Posterior cingulate gyrus (tissue), 11 donors: ENCODE measurements at places on chromosomes 7 and 10.

DNA sequence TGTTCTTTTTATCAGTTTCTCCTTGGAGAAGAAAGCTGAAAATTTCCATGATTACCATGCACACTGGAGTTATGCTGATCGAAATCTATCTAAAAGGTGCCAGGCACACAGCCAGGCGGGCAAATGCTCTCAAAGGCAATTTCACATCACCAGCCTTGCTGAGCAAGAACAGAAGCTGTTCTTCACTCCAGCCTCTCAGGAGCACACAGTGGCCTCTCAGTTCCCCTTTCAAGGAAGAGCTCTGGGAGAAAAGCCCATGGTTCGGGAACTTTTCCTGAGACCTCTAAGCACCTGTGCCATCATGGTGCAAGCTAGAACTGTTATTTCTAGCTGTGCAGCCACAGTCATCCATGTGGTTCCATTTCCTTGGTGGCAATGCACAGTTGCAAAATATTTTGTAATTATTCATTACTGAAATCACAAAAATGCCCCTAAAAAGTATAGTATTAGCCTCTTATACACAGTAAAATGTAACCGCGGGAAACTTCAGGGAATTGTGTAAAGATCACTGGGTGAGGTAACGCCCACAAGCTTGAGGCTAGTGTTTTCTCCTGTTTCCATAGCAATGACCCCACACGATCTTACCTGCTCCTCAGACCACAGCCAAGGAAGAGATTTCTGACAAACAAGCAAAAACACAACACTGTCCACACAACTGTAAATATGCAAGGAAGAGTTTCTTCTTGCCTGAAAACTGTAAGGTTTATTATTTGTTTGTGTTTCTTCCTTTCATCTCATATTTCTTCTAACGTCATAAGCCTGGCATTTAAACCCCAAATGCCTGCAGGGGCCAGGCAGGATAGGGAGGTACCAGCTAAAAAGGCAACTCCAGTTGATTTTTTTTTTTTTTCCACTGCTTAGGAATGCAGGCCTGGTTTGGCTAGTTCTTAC lies 121.2 kb downstream of the FAM107B start:
- no peak for DNase-seq

DNA sequence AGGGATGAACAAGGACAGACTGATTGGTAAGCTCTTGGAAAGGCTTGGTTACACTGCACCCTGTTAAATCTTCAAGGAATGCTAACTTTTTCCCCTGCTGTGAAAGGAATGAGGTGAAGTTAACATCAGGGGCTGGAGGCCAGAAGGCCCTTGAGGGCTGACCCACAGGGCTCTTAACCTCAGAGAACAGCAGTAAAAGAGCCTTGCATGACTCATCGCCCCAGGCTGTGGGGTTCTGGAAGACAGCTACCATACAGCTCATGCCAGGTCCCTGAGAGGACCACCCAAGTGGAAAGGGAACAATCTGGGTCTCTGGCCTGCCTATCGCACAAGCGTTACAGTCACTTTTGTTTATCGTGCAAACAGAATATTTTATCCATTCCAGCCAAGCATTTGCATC lies 54.4 kb downstream of the CYP2C9 start:
- DNase-seq: no peak

GRCh38 chr7:69684369-69685292 lies 86.4 kb downstream of the AUTS2 start:
- no peak for DNase-seq

DNA sequence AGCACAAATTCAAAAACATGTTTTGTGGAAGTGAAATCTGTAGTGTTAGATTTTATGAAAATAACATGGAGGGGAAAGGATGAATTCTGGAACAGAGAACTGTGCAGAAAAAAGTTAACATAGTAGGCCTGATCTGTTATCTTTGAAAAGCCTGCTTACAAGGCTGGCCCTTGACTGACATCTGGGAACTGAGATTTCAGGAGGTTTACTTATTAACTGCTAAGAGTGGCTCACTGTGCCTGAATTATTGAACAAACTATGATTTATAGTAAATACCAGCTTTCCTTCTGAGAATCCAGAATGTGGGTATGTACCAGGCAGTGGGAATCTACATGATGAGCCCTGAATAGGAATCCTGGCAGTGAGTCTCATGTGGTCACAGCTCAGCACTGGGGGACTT lies 30.5 kb downstream of the NSUN6 start:
- no peak for DNase-seq

DNA sequence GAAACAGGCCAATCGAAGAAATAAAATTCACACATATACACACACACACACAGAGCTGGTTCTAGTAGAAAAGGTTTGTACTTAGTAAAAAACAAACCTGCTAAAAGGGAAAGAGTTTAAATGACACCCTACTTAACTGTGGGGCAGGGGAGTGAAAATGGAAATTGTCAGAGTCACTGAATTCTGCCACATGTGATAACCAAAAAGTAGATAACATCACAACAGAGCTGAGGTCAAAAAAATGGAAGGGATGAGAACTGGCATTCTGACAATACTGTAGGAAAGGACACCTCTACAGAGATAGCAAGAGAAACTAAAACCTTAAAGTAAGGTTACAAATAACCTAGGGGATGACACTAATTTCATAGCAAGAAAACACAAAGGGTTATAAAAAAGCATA lies 74.6 kb downstream of the CACUL1 start:
- DNase-seq: no peak

DNA sequence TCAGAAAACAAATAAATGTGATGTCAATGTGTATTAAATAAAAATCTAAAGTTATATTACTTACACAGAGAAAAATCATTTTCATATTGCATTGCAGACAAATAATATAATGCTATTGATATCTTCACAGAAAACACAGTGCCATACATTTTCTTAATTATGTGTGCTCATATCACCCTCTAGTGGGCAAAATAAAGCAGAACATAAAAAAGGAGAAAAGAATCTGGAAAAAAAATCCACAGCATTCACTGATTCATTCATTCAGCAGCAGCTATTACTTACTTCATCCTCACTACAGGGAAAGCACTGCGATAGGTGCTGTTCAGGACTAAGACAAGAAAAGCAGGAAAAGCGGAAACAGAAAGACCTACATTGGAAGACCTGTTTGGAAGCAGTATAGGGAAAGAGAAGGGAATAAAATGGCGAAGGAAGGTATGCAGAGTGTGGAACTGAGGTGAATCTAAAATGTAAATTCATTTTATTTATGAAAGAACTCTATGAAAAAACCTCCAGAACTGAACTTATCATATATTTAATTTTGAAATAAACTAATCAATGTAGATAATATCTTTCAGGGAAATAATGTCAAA lies 73.2 kb downstream of the POT1 start:
- no peak for DNase-seq

GRCh38 chr10:86678999-86679792 lies 10.9 kb downstream of the LDB3 start:
- DNase-seq: no peak

DNA sequence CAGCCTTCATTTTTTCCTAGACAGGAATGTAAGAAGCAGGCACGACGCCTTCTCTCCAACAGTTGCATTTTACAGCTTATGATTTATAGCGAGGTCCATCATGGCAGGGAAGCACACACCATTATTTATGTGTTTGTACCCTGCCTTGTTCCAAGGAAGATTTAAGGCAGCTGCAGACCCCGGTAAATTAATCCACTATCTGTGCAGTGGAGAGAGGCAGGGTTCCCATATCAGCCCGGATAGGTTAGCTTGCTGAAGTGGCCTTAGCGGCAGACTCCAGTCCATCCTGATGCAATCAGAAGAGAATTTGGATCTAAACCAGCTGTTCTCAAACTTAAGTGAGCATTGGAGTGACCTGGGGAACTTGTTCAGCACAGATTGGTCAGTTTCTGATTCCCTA lies 359.4 kb downstream of the GALNT17 start:
- DNase-seq: no peak

GRCh38 chr10:120598386-120598785 lies 141.4 kb downstream of the PLPP4 start:
- DNase-seq: no peak
